ENCODE measurements at places on chromosomes 5 and 9.

GRCh38 chr5:157867751-157868387 is 8.9 kb upstream of the CLINT1 start:
- no peak for DNase-seq

GRCh38 chr5:40784027-40784653 is 14.0 kb downstream of the PRKAA1 start:
- no peak for DNase-seq

DNA sequence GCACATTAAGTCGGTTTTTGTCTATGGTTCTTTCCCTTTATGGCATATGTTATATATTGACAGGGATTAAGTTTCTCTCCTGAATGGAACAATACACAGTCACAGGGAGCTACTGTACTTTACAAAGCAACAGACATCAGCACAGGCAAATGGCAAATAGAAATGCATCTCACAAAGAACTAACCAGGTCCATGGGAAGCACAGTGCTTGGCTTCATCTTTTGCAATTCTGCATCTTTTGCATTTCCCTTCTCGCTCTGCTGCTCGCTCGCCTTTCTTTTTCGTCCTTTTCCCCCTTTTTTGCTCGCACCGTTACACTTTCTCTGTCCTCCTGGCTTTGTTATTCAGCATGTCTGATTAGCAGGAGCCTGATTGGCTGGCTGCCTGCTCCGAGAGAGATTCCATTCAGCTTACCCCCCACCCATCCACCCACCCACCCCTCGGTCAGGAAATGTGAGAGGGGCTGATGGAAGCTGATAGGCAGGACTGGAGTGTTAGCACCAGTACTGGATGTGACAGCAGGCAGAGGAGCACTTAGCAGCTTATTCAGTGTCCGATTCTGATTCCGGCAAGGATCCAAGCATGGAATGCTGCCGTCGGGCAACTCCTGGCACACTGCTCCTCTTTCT is at the start of gene ADAMTSL1:
Gene ADAMTSL1, plus strand, starts transcription at position 502 of the 628 bp plus-strand sequence. Its CDS starts 80 bp downstream, at position 582.
- DNase-seq: no peak

- no peak for DNase-seq
Measured at GRCh38 chr5:139649082-139649991, 1.2 kb downstream of the CXXC5 start.

- no peak for DNase-seq
Measured at GRCh38 chr5:133485468-133485867, 126.9 kb downstream of the FSTL4 start.

- no peak for DNase-seq
Measured at GRCh38 chr9:35972093-35972492, 14.1 kb upstream of the OR2S2 start.

GRCh38 chr5:179765400-179765799 is 28.4 kb upstream of the LTC4S start:
- no peak for DNase-seq

DNA sequence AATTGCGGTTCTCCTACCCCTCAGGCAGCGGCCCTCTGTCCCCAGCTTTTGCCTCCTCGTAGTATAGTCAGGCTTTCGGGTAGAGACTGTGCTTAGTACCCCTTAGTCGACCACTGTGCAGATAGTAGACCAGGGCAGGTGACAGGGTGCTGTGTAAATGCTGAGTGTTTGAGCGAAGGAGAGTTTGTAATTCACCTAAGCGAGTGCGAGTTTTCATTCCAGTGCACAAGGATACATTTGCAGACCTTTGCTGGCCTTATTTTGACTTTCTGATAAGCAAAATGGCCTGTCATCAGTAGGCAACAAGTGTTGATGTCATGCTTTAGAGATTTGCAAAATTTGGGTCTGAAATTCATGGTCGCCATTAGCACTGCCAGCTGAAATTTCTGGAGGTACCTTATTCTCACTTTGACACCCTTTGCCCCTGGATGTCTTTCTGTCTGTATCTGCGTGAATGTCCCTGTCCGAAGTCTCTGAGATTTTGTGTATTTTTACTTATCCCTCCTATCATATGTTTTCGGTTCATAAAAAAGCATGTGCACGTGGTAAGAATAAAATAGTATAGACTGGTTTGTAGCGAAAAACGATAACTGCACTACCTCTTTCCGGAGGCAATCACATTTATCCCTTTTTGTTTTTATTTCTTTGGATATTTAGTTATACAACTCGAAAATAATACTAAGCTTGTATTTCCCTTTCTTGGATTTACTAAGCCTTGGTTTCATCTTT is 1.9 kb downstream of the LMNB1 start:
- DNase-seq: no peak
